ENCODE measurements at places on chromosomes 3 and 15.

GRCh38 chr3:147413686-147414389, 4.7 kb downstream of the ZIC1 start:
- DNase-seq: no peak

- DNase-seq: no peak
Measured at GRCh38 chr3:112593258-112593657, 31.4 kb downstream of the SLC35A5 start.

DNA sequence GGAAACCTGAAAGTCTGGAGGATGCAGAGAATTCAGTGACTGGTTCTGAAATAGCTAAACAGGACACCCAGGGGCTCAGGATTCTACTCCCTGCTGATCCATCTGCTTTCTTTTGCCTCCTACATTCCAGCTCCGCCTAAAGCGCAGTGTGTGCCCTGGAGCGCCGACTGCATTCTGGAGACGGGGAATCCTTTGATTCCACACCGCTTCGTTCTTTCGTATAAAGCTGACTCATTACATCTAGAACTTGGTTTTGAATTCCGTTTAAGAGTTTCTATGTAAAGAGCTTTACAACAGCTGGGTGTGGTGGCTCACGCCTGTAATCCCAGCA, 61.8 kb downstream of the SENP2 start:
- no peak for DNase-seq

GRCh38 chr15:60400944-60401343, 3.2 kb upstream of the ANXA2 start:
- DNase-seq: no peak

DNA sequence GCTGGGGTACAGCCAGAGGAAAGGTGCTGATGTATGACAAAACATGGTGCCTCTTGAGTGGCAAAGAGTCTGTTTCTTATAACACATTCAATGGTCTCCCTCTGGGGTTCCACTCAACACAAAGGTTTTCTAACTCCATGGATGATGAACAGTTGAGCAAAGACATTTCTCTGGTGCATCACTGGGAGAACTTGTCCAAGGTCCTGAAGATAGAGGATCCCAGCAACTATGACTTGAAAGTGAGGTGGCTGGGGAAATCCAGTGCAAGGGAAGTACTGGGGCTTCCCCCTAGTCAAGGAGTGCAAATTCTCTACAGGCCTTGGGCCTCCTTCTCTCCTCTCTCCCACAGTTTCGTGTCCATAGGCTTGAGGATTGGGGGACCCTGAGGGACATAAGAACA, 431.1 kb downstream of the WDR72 start:
- DNase-seq: no peak

DNA sequence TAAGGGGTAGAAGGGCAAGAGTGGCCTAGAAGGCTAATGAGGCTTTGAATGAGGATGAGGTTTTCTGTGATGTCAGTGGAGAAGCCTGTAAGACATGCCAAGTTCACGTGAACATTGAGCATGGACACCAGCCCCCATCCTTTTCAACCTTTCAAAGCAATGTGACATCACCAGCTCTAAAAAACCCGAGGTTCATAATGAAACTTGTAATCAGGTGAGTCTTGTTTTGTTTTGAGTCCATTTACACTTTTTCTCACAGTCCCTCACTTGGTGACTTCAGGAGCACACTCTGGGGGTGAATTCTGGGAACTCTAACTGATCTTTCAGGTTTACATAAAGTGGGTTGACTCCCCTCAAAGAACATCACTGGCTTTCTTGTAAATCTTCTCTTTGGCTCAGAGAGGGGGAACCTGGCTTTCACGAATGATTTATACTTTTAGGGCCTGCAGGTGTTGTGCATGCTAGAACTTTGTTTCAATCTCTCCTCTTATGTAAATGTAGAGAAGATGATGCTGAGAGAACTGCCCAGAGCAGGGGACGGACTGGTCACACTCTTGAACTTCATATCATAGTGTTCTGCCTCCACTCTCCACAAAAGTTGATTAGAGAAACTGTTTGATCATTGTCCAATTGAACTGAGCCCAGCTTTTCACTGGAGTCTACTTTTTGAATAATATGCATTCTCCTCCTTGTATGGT, 224.7 kb upstream of the SATB1 start:
- DNase-seq: no peak

- DNase-seq: no peak
Measured at GRCh38 chr3:123986427-123986826, 5.5 kb downstream of the ROPN1 start.

GRCh38 chr15:82968066-82968465, 15.5 kb upstream of the HOMER2 start:
- no peak for DNase-seq

DNA sequence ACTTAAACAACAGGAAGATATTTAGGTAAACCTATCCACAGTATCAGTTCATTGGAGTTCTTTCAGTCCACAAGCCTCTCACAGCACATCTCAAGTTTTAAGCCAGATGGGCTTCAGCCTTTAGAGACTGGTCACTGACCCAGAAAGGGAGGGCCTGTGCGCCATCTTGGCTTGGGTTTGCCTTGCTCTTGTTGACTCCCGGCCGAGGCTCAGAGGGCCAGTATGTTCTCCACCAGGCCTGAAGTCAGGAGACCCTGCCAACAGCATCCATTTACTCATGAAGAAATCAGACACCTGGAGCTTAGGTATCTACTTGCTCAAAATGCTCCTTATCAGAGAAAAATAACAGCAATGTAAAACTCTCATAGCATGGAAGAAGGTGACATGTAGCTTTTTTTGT, 6.2 kb downstream of the RGMA start:
- DNase-seq: no peak

DNA sequence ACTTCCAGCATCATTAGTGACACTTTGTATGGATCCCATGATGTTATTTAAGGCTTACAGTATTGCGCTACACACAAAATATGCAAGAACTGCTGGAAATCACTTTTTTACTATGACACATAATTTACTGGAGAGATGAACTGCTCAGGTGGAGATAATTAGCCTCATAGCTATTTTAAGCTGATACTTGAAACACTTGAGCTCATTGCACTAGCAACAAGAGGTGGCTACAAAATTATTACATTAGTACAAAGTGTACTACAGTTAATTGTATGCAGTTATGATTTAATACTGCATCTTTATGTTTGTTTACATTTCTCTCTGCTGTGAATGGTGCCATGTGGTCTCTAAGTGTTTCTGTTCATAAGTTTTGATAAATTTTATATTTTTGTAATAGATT, 6.5 kb upstream of the LZTFL1 start:
- DNase-seq: no peak

- DNase-seq: no peak
Measured at GRCh38 chr15:22253676-22254408, 173.5 kb downstream of the OR4M2 start.

DNA sequence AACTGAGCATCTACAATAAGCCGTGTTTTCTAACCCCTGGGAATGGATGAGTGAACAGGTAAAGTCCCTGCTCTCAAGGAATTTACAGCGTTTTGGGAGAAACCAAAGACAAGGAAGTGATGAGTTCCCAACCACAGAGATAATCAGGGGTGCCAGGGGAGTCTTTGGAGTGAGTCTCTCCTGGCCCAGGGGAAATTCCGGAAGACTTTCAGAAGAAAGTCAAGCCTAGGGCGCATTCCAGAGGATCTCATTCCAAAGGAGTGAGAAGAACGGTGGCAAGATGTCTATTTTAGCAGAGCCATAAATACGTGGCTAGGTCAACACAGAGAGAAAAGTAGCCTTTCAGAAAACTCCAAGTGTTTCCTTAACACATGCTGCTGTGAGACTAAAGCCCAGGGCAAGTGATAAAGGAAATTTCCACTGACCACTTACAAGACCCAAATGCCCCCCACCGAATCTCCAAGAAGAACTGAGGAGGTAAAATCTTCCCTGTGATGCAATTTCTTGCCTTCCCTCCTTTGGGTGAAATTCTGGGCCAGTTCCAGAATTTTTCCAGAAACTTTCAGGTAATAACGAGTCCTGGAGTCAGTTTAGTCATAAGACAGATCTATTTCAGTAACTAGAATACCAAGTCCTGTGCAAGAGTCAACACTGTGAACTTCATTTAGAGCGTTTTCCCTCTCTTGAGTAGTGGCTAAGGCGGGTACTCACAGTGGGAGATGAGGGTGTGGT, 437.4 kb downstream of the NR2F2 start:
- DNase-seq: no peak

GRCh38 chr3:94365006-94365405, 302.1 kb downstream of the NSUN3 start:
- no peak for DNase-seq

DNA sequence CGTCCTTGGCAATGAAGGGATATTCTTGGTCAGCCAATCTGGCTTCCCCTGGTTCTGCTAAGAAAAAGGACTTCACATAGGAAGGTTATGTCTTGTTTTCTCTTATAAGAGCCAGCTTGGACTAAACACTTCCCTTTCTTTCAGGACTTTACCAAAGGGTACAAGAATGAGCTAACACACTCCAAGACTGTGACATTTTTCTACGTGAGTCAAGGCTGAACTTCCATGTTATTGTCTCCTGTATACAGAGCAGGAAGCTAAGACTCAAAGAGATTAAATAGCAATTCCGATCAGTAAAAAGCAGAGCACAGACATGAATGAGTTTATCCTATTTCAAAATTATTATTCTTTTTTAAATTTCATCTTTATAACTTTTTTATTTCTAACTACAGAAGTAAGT, 63.3 kb upstream of the STT3B start:
- DNase-seq: no peak

- no peak for DNase-seq
Measured at GRCh38 chr3:473033-473800, 276.7 kb downstream of the CHL1 start.

GRCh38 chr3:60630953-60631352, 620.3 kb downstream of the FHIT start:
- DNase-seq: no peak

All from C1 segment of cervical spinal cord (tissue), 14 donors.